ENCODE measurements at places on chromosomes 4 and X. TPM values are rescaled to one million over a fixed set of nuclear protein-coding genes. Genes with fewer than 3 reads are reported as not detected.

SYNPO2 gene
- total RNA-seq, result 113 TPM

TKTL2 gene
- 0.18 TPM for total RNA-seq

DNA sequence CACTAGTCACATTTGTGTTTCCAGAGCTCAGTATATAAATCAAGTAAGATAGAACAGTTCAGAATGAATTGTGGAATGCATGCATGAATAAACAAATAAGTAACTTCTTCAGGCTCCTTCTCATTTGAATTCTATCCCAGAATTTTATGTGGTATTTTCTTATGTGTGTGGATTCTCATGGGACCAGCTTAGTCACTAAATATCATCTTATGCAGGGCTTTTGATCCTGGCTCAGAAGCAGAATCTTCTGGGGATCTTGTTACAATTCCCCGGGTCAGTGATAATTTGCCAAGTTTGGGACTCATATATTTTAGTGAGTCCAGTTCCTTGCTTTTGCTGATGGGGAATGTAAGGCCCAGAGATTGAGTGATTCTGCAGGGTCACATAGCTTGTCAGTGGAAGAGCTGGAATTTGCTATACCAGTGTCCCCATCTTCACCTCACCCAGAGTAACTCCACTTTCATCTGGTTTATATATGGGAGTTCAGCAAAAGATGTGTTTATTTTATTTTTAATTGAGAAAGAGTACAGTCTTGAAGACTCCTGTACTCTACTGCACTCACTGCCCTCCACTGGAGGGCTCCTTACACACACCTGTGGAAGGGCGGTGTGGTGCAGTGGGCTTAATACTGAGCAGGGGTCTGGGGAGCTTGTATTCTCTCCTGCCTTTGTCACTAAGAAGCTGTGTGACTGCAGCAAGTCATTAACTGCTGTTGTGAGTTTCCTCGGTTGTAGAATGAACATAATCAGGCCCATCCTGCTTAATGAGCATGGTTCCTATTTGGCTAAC, 198.2 kb upstream of the CXorf66 start:
- no peak for DNase-seq

MSX1 gene
- total RNA-seq, result 7.5 TPM

- DNase-seq, result no peak
Measured at GRCh38 chr4:147782087-147782781, 50.3 kb downstream of the ARHGAP10 start.

- DNase-seq, result no peak
Measured at GRCh38 chr4:20984576-20984836, 284.2 kb downstream of the PACRGL start.

LRCH2 gene
- total RNA-seq, result 5.9 TPM

GRCh38 chr4:128831531-128832242, 22.2 kb downstream of the JADE1 start:
- DNase-seq, result no peak

TXK gene
- 3.9 TPM for total RNA-seq

DNA sequence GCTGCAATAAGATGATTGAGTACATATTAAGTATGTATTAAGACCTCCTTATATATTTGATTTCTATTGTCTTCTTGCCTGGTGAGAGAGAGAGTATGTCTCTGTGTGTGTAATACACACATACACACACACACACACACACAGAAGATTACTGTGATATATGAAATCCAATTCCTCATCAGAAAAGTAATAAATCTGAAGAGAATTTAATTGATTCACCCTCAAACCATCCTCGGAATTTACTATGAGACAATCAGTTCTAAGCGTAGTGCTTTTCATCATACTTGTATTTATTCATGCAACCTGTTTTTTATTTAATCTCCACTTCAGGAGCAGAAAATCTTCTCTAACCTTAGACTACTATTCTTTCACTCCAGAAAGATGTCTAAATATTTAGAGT, 62.3 kb upstream of the TLL1 start:
- DNase-seq, result no peak

SLC9B1 gene
- 3.7 TPM for total RNA-seq

DNA sequence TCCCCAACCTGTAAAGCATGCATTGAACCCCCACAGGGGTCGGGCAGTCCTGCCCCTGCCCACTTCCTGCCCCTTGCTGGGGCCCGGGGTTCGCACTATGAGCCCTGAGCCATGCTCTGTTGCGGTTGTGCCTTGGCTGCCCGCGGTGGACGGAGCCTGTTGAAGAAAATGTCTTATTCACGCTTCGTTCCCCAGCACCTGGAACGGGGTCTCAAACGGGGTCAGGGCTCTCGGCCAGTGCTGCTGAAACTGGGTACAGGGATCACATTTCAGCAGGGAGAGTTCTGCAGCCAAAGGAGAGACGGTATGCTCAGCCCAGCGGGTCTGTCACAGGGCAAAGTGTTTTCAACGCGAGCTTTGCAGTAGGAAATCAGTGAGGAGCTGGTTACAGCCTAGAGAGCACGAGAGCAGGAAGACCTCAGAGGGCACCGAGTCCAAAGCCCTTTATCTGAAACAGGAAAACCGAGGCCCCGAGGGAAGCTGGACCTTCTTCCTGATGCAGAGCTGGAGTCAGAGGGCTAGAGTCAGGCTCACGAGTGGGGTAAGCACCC, 46.3 kb upstream of the AFAP1 start:
- DNase-seq, result no peak

DNA sequence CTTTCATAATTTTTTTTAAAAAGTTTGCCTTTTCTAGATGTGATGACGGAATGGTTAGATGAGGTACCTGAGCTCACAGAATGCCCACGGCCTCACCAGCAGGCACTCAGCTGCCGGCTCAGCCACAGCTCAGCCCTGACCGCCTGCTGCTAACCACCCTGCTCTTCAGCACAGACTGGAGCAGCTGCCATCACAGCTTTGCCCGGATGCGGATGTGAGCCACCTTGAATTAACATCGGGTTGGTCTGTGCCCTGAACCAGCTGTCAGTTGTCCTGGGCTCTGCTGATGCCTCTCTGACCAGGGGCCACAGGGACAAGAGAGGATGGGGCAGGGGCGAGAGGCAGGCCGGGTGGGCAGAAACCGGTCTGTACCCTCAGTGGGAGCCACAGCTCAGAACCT, 93.3 kb downstream of the HMX1 start:
- DNase-seq, result no peak

GRCh38 chrX:115693476-115693875, 132.5 kb downstream of the PLS3 start:
- DNase-seq, result no peak

GPR50 gene
- not detected for total RNA-seq

GRCh38 chrX:35439034-35439660, 359.0 kb upstream of the MAGEB16 start:
- DNase-seq, result no peak

STBD1 gene
- total RNA-seq, result 3.9 TPM

- no peak for DNase-seq
Measured at GRCh38 chr4:145843639-145844038, 95.0 kb downstream of the ZNF827 start.
